ENCODE measurements at places on chromosomes 7 and 10.

GRCh38 chr10:35946556-35946955 lies 304.5 kb upstream of the FZD8 start:
- no peak for DNase-seq

GRCh38 chr10:5338010-5338409 lies 26.8 kb upstream of the UCN3 start:
- no peak for DNase-seq

DNA sequence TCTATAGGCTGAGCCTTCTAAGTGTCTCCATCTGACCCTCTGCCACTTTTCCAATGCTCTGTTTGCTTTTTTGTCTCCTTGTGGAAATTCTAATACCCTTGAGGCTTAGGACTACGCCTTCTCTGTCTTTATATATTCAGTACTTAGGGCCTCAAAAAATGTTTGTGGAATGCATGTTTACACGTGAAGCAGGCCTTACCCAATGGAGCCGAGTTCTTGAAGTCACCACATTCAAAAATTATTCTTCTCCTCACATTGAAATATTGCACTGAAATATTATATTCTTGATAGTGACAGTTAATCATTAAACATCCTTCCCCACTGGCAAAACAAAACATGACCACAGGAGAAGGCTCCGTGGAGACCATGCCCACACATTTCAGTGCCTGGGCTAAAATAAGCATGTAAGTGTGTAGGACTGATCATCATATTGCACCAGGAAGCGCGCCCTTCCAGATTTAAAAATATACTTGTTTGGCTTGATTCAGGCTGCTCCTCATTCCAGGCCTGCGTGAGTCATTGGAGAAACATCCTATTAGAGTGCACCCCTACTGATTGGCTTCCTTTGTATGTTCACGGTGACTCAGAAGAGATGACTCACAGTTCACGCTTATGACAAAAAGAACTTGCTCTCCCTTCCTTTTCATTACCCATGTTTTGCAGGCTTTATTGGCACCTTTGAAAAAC lies 307.4 kb upstream of the AOAH start:
- no peak for DNase-seq

GRCh38 chr7:104010052-104010909 lies 20.8 kb upstream of the RELN start:
- no peak for DNase-seq

DNA sequence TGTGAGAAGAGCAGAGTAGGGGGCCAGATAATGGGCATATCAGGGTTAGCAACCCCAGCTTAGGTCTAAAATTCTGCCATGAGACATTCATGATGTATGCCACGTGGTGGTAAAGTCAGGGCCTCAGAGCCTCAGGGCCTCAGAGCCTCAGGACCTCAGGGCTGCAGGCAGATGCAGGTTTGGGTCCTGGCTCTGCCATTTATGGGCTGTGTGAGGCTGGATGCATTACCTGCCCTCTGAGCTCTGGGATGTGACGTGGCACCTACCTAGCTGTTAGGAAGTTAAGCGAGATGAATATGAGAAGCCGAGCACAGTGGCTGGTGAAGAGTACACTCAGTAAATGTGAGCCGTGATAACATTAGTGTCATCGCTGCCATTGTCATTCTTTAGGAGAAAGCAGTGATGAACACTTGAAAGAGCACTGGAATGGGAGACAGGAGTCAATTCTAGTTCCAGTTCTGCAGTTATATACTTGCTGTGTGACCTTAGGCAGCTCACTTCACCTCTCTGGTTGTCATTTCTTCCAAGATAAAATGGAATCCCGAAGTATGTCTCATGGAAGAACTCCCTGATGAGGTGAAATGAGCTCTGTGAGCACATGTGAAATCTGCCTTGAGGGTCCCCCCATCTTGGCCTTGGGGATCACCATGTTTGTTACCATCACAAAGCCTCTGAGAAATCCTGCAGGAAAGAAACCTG lies 127.2 kb downstream of the SH3PXD2A start:
- no peak for DNase-seq

GRCh38 chr7:40621592-40621998 lies 486.8 kb downstream of the SUGCT start:
- DNase-seq: no peak

GRCh38 chr10:48400129-48400849 lies 93.8 kb downstream of the MAPK8 start:
- no peak for DNase-seq

DNA sequence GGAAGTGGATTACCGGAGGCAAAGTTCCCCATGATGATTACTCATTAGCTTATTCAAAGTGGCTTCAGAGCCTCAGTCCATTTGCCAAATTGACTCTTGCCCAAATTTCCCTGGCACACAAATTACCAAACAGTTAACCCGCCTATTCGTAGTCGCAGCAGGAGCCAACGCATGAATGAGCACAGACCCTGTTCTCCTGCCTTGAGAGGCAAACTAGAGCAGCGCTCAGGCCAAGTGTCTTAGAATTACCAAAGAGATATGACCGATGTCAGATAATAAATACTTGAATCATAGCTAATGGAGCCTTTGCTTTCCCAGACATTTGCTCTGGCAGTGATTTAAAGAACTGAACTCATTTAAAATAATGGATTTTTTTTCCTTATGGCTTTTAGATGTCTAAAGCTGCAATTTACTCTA lies 64.9 kb downstream of the CTTNBP2 start:
- DNase-seq: no peak

- no peak for DNase-seq
Measured at GRCh38 chr7:41568135-41568534, 134.8 kb downstream of the INHBA start.

- no peak for DNase-seq
Measured at GRCh38 chr7:108875139-108875538, 305.5 kb downstream of the DNAJB9 start.

DNA sequence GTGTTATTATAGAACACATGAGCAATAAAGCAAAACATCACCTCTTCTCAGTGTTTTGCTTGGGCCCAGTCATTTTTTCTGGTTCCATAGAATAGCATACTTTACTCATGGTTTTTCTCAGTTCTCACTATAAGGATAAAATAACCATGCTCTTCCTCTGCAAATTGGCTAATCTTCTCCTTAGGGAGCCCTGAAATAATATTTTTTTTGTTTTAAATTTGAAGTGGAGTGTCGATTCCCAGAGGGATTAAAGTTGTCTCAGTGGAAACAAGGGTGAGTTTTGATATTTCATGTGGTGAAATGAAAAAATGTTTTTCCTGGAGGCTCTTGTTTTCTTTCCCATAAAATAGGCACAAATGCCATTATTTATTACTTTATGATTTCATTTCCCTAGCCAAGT lies 127.3 kb downstream of the NOC3L start:
- no peak for DNase-seq

- no peak for DNase-seq
Measured at GRCh38 chr7:26485367-26485934, 193.8 kb downstream of the SNX10 start.

DNA sequence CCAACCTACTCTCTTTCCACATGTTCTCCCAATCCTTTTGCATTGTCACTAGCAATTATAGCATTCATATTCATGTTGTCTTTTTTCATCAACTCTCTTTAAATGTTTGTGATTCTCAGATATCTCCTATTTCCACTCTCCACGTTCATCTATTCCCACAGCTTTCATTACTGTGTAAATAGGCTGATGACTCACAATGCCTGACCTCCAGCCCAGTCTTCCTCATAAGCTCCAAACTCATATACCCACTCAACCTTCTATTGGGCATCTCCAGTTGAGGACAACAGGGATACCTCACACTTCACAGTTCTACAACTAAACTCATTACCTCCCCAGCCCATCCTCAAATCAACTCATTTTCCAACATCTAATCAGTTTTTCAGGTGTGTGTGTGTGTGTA lies 194.1 kb downstream of the DGKI start:
- DNase-seq: no peak

DNA sequence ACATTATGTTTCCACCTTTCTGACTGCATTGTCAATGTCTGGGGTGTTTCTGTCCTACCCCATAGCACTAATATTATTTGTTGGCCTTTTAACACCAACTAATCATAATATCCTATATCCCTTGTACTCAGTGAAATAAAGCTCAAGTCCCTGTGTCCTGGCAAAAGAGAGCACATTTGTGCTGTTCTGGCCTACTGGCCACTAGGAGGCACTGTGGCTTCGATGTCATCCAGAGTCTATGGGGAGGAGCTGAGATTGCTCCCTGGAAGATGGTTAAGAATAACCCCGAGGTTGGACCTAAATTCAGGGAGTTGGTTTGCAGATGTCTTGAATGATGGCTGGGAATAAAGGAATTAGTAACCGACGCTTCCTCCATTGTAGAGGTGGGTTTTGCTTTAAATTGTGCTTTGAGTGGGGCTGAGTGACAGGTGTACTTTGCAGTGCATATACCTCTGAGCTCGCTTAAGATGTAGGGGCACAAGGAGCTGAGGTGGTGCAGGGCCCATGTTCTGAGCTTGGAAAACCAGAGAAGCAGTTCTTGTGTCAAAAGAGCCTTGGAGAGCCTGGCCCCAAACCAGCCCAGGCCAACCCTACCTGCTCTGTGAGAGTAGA lies 191.2 kb upstream of the PRSS1 start:
- DNase-seq: no peak

DNA sequence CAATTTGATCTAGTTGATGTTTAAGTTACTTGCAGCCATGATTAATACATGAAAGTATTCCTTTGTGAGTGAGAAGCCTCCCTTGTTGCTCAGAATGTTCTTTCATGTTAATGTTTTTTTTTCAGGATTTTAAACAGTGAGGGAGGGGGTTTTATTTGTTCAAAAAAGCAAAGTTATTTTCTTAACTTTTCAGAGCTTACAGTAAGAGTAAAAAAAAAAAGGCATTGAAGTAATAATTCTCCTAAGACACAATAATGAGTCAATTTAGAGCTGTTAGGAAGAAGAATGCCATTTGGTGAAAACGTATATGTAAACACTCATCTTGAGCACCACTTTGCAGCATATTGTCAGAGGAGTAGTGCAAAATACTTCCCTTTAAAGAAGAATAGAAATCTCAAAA lies 105.8 kb downstream of the SEMA3A start:
- no peak for DNase-seq

GRCh38 chr7:92836489-92836999 lies at the start of gene CDK6:
Gene CDK6, minus strand, starts transcription at chr7:92836573. Its CDS starts 3,250 bp downstream, at chr7:92833323.
- peak; percentile 18 for DNase-seq

DNA sequence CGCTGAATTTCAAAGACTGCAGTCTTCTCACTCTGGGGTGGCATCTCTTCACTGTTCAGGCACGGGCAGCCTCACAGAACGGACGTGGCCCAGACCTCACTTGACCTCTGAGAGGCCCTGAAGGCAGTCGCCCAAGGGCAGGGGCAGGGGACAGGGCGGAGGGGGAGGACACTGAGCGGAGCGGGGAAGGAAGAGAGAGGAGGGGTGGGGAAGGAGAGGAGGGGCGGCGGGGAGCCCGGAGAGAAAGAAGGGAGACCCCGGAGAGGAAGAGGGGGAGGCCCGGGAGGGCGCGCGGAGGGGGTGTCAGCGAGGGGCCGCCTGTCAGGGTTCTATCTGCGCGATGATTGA lies 58.7 kb upstream of the COMTD1 start:
- no peak for DNase-seq

- no peak for DNase-seq
Measured at GRCh38 chr7:150986099-150986512, 4.7 kb upstream of the NOS3 start.

DNA sequence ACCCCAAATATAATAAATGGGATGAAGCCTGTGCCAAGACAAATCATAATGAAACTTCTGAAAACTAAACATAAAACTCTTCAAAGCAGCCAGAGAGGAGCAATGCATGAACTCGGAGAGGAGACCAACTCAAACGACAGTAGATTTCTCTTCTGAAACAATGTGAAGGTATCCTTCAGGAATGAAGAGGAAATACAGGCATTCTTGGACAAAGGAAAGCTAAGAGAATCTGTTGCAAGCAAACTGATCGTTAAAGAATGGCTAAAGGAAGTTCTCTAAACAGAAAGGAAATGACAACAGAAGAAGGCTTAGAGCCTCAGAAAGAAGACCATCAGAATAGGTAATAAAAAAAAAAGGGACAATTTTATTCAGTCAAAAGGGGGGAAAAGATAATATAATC lies 6.6 kb downstream of the GNA12 start:
- DNase-seq: no peak

GRCh38 chr7:46679671-46680070 lies 758.6 kb upstream of the IGFBP3 start:
- no peak for DNase-seq

GRCh38 chr7:497946-498655 lies 21.5 kb downstream of the PDGFA start:
- no peak for DNase-seq

DNA sequence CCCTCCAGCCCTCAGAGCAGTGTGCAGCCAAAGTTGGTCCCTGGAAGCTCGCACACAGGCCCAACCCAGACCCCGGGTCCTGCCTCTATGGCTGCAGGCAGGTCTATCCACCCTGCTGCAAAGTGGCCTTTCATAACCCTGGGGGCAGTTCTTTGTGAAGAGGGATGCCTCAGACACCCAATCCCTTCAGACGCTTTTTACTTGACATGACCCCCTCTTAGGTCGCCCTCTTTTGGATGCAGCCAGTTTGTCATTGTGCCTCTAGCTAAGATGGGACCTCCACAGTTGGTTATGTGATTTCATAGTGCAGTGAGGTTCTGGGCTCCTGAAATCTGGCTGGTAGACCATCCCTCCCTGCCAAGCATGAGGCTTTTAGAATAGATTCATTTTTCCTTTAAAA lies 27.3 kb downstream of the SMKR1 start:
- no peak for DNase-seq

DNA sequence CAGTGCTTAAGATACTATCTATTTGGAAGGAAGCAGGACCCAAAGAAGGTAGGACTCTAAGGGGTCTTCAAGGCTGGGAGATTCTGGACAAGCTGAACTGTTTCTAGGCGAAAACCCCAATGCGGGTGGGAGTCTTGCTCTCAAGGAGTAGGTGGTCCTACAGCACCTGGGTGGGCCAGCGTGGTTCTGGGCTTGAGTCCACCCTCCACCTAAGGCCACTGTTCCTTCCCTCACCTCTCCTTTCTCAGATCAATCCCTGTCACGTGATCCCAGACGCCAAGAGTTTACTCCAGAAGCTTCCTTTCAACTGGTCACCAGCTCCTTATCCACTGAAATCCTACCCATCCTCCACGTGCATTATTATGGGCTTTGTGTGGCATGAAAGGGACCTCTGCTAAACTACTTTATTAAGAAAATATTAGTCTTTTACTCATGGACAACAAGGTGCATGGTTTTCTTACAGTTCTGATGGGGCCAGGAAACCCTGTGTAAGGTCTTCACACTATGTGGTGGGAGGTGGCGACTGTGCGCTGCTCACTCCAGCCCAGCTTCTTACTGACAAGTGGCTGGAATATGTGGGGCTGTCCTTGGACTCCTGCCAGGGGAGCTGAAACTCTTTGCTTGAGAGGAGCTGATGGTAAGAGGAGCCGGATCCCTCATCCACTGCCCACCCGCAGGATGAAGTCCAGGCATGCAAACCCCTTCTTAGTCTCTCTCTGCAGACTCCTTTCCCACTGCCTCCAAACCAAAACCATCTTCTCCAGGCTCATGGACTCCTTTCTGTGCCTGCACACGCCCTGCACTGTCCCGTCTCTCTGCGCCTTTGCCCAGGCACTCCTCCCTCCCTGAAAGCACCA lies 1.6 kb downstream of the ZNF746 start:
- peak; percentile 70 for DNase-seq

All from left renal cortex interstitium (tissue), 4 donors.